GM19239 (cell line): ENCODE measurements at places on chromosomes 1 and 21.

- DNase-seq, result no peak
Measured at GRCh38 chr21:39029900-39030884, 153.1 kb downstream of the PSMG1 start.

DNA sequence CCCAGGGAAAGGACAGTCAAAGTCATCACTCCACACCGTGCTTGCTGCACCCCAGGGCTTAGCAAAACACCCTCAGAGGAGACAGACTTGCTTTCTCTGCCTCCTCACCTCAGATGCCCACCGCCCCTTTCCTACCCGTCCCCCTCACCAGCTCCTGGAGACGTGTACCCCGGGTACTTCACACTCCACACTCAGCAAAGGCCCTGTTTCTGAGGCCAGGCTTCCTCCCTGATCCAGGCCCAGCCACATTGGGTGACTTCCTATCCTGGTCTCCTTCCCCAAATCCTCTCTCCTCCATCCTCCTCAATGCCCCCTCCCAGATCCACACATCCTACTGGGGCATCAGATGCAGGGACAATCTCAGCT lies 116.7 kb downstream of the DMRTB1 start:
- no peak for DNase-seq

- DNase-seq, result no peak
Measured at GRCh38 chr21:16108561-16109075, 378.8 kb downstream of the USP25 start.

- DNase-seq, result no peak
Measured at GRCh38 chr1:56868761-56869160, 14.2 kb downstream of the C8A start.

- DNase-seq, result no peak
Measured at GRCh38 chr1:180096584-180097325, 57.9 kb upstream of the QSOX1 start.

GRCh38 chr1:164948101-164948500 lies 389.1 kb downstream of the PBX1 start:
- no peak for DNase-seq

DNA sequence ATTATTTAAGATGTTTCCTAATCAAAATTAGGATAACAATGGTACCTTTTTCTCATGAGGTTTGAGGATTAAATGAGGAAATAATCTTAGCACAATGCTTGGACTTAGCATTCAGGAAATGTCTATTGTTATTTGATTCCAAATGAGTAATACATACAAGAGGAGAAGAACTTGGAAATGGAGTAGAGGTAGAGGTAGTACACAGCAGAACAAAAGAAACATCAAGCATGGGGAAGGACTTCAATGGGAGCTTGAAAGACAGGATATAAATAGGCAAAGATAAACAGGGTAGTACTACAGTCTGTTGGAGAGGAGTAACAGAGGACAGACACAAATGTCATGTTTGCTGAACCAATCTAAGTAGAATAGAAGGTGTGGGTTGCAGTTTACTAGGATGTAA lies 59.5 kb upstream of the RGS2 start:
- DNase-seq, result no peak

DNA sequence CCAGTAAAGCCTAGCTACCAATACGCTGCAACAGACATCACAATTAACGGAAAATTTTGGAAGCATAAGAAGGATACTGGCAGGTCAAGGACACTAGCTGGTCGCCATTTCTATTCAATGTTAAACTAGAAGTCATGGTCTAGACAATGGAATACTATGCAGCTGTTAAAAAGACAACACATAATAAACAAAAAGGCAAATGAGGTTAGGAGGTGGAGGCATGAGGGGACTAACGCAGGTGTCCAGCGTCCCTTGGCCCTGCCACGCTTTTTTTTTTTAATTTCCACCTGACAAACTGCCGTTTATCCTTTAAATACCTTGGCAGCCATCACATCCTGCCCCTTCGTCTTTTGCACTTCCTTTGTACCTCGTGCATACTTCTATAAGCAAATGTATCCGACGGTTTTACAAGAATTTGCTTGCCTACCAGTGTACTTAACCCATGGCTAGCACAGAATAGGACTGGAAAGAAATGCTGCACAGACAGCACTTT lies 698 bp upstream of the SLC22A15 start:
- DNase-seq, result no peak

DNA sequence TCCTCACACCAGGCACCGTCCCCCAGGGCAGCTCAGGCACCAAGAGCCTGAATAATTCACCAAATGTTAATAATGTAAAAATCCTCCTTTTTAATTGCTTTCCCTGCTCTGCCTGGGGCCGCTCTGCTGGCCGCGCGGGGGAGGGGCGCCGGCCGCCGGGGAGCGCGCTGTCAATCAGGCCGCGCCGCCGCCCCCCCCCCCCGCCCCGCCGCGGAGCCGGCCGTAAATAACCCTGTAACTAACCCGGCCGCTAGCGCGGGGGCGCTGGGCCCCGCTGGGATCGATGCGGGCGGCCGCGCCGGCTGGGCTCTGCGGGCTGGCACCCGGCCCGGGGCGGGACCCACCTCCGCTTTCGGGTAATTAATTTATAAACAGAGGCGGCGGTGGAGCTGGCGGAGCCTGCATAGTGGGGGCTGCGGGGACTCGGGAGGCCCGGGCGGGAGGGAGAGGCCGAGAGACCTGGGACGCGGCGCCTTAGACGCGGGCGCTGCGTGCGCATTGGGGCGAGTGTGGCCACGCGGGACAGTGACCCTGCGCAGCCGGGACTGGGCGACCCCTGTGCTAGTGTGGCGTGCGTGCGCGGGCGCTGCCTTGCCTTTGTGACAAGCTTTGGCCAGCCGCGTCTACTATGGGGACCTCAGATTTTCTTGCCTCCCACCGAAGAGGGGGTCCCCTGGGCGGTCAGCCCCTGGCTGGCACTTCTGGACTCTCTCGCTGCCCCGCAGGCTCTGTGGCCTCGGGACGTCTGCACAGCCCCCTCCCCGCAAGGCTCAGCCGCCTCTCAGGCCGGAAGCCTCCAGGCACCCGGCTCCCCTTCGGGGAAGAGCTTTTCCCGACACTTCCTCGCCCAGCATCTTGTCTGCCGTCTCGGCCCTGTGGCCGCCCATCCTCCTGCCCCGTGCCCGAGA lies 16.6 kb downstream of the SAMD11 start:
- DNase-seq, result peak; percentile 70

DNA sequence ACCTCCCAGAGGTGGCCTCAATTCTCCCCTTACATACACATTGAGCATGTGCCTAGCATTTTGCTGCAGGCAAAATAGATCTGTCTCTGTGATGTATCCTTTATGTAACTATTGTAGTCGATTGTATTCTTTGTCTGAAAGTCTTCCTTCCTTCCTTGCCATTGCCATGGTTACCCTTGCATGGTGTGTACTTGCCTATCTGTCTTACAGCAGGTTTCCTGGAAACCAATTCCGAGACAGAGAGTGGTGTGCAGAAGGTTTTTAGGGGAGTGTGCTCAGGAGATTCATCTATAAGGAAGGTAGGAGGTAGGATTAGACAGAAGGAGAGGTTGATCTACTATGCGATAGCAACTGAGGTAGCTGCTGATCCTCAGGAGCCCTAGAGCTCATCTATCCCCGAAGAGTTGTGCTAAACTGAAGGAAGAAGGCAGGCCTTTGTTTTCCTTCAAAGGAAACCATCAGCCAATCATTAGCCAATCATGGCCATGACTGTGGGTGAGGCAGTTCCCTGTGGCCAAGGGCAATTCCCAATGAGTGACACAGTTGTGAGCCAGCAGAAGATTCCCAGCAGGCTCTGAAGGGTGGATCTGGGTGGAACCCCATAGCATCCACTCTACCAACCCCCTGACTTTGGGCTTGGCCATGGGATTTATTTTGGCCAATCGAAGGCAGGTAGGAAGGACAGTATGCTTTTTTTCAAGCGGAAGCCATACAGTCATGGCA lies 15.0 kb downstream of the CITED4 start:
- DNase-seq, result no peak

DNA sequence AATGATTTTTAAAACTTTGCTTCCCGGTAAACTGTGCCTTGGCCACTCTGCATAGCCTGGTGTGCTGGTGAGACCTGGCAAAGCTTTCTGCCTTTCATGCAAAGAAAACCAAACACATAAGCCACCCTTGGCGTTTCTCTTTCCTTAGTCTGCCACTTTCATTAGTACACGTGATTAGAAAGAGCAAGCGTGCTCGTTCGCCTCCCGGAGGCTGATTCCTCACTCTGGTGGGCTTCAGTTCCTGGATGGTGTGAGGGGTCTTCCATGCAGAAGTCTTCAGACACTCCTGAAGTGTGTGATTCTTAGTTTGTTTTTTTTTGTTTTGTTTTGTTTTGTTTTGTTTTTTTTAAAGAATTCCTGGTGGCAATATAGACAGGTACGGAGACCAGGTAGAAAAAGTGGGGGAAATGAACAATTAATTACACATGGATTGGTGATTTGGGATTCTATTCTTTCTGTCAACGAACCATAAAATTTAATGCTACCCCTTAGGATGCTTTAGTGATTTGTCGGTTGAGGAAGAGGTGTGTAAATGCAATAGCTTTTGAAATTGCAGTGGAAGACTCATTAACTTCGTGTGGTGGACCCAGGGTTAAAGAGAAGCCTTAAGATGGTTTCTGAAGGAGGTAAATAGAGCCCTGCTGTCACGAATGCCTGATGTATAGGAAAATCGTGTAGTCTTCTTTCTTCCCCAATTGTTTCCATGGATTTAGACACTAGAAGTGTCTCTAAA lies 2.1 kb downstream of the GALNT2 start:
- no peak for DNase-seq

DNA sequence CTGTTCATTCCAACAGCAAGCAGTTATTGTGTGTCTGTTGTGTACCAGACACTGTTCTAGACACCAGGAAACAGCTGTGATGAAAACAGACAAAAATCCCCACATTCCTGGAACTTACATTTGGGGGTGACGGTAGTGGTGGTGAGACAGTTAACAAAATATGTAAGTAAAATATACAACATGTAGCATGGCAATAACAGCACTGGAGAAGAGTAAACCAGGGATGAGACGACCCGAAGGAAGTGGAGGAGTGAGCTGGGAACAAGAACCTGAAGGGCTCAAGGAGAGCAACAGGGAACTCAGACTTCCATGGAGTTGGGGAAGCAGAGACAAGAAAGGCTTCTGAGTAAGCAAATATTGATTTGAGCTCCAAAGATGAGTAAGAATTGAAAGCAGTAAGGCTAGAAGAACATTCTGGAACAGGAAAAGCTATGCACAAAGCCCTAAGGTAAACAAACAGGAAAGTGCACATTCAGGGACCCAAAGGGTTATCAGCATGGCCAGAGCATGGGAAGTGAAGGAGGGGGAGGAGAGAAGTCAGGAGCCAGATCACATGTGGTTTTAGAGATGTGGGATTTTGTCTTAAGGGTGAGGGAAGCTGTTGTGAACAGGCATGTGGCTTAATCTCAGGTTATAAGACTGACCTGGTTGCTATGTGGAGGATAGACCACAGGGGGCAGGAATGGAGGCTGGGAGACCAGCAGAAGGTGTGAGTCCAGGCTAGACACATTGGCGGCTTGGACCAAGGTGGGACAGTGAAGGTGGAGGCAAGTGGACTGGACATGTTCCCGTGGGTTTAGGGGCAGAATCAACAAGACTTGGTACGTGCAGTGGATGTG lies 7.3 kb downstream of the CSF1 start:
- DNase-seq, result no peak

DNA sequence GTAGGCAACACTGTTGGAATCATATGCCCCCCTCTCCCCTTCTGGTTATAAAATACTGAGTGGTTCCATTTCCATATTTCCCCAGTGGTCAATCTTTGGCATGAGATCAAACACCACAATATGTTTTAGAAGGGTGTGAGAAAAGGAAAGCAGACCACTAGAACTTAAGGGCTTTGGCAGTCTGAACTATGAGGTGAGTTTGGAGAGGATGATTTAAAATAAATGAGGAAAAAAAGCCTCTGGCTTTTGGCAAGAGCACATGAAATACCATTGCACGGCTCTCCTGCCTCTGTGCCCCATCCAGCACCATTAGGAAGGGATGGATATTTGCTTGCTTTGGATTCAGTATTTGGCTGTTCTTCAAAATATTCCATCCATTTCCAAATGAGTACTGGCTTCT lies 339.5 kb upstream of the C1orf87 start:
- DNase-seq, result no peak

DNA sequence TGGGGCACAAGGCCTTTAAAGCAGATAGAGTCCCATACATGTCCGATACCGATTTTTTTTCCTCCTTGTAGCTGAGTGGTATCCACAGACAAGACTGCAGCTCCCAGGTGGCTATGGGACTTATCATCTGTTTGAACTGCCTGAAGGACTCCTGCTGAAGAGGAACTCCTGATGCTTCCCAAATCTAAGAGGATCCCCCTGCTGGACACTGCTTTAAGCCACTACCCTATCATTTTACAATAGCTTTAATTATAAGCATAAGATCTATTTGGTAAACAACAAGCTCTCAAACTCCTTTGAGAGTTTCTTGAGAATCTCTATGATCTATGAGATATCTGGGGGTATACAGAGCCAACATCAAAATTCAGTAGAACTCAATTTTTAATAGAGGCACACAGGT lies 11.7 kb downstream of the NDC1 start:
- DNase-seq, result no peak

DNA sequence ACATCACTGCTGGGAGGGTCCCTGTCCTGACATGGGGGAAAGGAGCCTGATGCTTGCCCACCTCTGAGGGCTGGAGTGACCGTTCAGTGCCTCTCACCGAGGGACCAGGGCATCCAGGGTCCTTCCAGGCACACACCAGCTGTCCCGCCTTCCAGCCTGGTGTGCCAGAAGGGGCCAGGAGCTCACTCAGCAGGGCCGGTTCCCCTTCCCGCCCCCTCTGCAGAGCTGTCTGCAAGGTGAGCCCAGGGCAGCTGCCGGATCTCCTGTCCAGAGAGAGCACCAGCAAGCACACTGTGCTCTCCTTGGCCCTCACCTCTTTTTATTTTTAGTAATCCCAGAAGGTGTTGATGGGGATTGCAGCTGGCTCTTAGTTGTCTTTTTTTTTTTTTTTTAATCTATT lies 16.9 kb downstream of the H6PD start:
- no peak for DNase-seq

DNA sequence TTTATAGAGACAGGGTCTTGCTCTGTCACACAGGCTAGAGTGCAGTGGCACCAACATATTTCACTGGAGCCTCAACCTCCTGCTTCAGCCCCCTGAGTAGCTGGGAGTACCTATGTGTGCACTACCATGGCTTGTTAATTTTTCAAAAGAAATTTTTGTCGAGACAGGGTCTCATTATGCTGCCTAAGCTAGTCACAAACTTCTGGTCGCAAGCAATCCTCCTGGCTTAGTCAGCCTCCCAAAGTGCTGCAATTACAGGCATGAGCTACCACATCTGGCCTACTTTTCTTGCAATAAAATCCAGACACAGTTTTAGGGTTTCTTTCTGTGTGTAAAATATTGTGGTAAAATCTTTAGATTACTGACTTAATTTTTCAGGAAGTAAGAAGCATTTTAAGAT lies 27.9 kb upstream of the NTPCR start:
- no peak for DNase-seq

GRCh38 chr1:112699425-112700144 lies 7.3 kb downstream of the RHOC start:
- DNase-seq, result no peak

GRCh38 chr1:232334811-232335210 lies 295.1 kb downstream of the SIPA1L2 start:
- no peak for DNase-seq

DNA sequence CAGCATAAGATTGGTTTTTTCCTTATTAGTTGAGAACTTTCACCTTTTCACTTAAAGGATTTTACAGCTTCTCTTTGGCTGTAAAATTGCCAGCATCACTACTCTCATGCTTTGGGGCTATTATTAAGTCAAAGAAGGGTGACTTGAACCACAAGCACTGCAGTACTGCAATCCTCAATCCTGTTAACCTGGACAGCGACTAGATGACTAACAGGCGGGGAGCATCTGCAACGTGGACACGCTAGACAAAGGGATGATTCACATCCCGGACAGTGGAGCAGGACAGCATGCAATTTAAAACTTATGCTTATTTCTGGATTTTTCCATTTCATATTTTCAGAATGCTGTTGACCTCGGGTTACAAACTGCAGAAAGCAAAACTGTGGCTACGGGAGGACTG lies 8.1 kb downstream of the ARV1 start:
- DNase-seq, result no peak
